Left lobe of liver (tissue), 2 donors: ENCODE measurements at places on chromosomes 1 and 21. TPM values are rescaled to one million over a fixed set of nuclear protein-coding genes. Genes with fewer than 3 reads are reported as not detected.

DNA sequence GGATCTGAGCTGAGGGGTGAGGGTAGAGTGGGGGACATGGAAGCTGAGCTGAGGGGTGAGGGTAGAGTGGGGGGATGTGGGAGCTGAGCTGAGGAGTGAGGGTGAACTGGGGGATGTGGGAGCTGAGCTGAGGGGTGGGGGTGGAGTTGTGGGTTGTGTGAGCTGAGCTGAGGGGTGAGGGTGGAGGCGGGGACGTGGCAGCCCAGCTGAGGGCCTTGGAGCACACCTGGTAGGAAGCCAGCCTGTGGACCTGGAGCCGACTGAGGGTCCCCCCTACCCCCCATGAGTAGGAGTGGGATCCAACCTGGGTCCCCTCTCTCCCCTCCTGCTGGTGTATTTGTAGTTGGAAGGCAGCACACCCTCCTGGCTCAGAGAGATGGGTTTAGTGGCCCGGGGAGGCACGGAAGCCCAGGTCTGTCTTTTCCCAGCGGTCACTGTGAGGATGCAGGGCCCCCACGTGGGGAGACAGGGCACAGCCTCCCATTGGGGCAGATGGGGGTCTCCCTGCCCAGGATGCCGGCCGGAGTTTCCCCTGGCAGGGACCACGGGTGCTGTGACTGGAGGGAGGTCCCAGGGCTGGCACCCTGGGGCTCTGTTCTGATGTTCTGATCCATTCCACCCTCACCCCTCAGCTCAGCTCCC is 13.2 kb upstream of the NPHP4 start:
- DNase-seq: no peak

DNA sequence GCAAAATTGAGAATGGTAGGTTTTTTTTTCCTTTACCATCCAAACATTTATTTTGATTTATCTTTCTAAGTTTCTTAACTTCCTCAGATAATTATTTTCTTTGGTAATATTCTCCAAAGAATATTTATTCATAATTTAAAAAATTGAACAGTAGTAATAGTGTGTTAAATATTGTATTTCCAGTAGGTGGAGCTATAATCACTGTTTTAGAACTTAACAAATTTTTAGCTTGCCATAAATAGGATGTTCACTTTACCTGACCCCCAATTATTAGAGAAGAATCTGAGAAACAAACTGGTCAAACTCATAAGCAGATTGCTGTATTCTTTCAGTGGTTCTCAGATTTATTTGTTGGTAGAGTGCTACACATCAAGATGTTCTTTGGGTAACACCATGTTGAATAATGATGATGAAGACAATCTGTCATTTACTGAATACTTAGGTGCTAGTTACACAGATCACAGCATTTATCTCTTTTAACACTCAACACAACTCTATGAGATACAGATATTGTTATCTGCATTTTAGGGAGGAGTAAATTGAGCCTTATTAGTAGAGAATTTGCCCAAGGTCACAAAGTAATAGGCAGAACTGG is 82.4 kb upstream of the GPR88 start:
- no peak for DNase-seq

DNA sequence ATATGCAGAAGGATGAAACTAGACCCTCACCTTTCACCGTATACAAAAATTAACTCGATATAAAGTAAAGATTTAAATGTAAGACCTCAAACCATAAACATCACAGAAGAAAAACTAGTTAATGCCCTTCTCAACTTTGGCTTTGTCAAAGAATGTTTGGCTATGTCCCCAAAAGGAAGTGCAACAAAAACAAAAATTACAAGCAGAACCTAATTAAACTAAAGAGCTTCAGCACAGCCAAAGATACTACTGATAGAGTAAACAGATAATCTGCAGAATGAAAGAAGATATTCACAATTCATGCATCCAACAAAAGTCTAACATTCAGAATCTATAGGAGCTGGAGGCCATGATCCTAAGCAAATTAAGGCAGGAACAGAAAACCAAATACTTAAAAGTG is 824.6 kb upstream of the NEGR1 start:
- no peak for DNase-seq

- no peak for DNase-seq
Observed at GRCh38 chr1:160646711-160647328, at the start of gene SLAMF1. TSS of gene SLAMF1 (minus strand) at chr1:160647044. CDS start at chr1:160646945, 99 bp downstream.

GRCh38 chr1:13512472-13512871 is 1.3 kb downstream of the LRRC38 start:
- no peak for DNase-seq

C1orf116 gene
- total RNA-seq: 0.55 TPM
